HT1080 (cell line): ENCODE measurements at places on chromosomes 12 and 14. TPM values are rescaled to one million over a fixed set of nuclear protein-coding genes. Genes with fewer than 3 reads are reported as not detected.
A peak's percentile ranks its signal among the peaks of the same experiment; 100 is the strongest.

HPD gene
- 0.47 TPM in 1 of 2 replicates, not detected in the other for total RNA-seq

C14orf180 gene
- total RNA-seq = not detected in 2 replicates

A2M gene
- 0.08 TPM in 1 of 2 replicates, not detected in the other for total RNA-seq

CLEC4D gene
- total RNA-seq = not detected in 2 replicates

NXPH4 gene
- 11.9 and 17.1 TPM in 2 replicates for total RNA-seq

CLEC4C gene
- not detected in 2 replicates for total RNA-seq

LBHD2 gene
- total RNA-seq = not detected in 2 replicates

CCDC177 gene
- total RNA-seq = not detected in 2 replicates

FAM90A1 gene
- not detected in 2 replicates for total RNA-seq

SOAT2 gene
- total RNA-seq = not detected in 2 replicates

CFAP54 gene
- 0.63 and 5.3 TPM in 2 replicates for total RNA-seq

KRT73 gene
- total RNA-seq = not detected in 2 replicates

DNA sequence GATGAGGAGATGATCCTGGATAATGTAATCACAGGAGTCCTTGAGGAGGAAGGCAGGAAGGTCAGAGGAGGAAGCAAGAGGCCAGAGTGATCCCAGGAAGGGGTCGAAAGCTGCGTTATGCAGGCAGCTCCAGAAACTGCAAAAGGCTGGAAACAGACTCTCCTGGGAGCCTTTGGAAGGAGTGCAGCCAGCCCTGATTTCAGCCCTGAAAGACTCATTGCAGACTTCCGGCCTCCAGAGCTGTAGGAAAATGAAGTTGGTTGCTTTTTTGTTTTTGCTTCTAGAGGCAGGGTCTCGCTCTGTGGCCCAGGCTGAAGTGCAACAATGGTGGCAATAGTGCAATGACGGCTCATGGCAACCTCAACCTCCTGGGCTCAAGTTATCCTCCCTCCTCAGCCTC lies 44.6 kb upstream of the FZD10 start:
- DNase-seq = no peak

DNA sequence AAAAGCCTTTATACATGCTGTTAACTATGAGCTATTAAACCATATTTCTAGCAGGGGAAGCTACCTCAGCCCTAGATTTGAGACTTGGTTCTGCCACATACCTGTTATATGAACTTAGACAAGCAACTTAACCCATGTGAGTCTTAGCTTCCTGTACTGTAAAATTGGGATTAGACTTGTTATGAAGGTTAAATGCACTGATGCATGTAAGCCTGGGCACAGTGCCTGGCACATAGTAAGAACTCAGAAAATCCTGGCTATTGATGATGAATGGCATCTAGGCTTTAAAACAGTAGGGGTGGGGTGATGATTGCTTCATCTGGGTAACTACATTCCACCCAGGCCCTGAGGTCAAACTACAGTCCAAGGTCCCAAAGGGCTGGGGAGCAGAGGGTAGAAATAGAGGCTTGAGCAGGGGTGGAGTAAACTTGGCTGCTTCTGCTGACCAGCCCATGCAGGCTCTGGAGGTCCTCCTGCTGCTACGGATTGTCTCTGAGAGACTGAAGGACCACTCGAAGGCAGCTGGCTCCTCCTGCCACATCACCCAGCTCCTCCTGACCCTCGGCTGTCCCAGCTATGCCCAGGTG lies 11.3 kb downstream of the ESPL1 start:
- DNase-seq = no peak

GRCh38 chr14:95121911-95122620 lies 35.3 kb downstream of the DICER1 start:
- DNase-seq = no peak

GRCh38 chr12:98691351-98691750 lies 46.3 kb downstream of the APAF1 start:
- no peak for DNase-seq

DNA sequence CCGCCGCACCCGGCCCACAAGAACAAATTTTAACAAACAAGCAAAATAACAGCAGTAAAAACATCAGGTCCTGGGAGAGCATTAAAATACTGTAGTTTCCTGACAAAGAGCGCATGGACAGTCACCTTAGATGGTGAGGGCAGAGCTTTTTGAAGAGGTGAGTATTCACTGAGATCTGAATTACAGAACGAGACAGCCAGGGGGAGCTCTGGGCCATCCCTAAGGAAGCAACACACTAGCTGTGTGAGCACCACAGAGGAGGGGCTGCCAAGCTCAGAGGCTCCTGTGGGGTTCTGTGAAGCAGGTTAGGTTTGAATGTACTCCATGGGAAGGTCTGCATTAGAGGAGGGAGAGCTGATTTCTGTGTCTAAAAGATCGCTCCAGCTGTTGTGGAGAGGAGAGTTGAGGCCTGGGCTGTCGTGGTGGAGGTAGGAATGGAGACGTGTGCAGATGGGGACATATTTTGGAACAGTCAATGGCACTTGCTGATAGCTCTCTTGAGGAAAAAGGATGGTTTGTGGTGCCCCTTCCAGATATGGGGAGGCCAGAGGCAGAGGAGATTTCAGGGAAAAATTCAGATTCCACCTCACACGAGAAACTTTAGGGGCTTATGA lies 72.9 kb downstream of the TRAFD1 start:
- DNase-seq = peak; percentile 50

- DNase-seq = peak; percentile 18
These were observed 449 bp upstream of the LTBP2 start for GRCh38 chr14:74612350-74613021.

GRCh38 chr14:58027904-58028303 lies 124.1 kb downstream of the ARMH4 start:
- no peak for DNase-seq

DNA sequence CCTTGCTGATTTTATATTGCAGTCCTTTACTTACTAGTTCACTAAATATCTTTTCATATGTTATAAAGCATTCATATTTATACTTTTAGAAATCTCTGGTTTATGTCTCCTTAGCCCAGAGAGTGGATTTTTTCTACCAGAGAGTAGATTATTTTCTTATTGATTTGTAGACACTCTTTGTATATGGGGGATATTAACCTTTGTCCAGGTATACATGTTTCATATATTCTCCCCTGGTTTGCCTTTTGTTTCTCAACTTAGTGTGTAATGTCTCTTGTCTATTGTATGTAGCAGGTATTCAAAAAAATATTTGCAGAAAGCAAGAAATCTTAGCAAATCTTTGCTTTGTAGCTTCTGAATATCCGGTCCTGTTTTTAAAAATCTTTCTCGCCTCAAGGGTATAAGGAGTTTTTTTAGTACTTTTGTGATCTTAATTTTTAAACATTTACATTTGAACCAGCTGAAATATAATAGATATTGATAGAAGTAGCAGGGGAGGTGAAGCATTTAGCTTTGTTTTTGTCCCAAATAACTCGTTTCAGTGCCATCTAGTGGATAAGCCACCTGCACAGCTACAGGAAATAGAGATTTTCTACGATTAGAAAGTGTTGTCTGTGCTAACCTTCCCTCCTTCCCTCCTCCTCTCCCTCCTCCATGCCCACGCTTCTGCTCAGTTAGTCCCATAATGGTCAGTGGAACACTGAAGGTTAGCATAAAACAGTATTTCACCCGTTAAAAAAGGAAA lies 97.0 kb downstream of the PHETA1 start:
- DNase-seq = no peak

GRCh38 chr12:119005913-119006312 lies 24.6 kb downstream of the SRRM4 start:
- no peak for DNase-seq

DNA sequence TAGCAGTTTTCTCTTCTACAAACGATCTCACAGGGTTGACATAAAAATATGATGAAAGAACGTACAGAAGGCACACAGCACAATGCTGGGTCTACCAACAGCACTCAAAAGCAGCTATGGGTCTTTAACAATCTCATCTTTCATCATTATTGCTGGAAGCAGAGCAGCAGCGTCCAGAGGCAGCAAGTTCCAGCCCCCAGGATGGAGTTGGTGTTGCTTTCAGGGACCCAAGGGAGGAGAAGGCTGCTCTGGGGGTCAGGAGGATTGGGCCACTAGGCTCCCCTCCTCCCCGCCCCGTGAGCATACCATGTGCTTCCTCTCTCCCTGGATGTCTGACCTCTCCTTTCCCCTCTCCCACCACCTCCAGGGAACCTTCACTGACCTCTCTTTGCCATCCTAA lies 13.3 kb downstream of the KCTD10 start:
- DNase-seq = peak; percentile 24

DNA sequence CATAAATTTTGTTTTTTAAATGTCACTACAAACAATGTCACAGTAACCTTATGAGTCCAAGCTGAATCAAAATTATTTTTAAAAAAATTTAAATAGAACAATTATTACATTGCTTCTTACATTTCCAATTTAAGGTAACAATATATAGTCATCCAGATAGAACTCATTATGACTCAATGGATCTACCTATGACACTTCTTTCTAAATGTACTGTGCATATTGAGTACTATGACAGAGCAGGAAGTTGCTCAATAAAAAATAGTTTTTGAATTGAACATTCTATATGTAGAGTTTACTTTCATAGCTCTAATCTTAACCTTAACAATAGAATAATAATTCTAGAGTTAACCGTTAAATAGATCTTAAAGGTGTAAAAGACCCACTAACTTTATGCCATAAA lies 44.4 kb upstream of the ALG10 start:
- DNase-seq = no peak

GRCh38 chr12:109739747-109740693 lies 26.4 kb downstream of the FAM222A start:
- no peak for DNase-seq

DNA sequence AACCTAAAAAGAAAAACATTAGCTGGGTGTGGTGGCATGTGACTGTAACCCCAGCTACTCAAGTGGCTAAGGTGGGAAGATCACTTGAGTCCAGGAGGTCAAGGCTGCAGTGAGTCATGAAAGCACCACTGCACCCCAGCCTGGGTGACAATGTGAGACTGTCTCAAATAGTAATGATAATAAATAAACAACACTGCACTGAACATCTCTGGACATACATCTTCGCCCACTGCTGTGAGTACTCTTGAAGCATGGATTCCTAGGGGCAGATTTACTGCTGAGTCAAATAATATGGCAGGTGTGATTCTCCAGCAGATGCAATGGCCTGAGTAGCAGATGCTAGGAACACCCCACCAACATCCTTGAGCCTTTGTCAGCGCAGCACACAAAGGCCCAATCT lies 23.6 kb downstream of the ABCB9 start:
- peak; percentile 64 for DNase-seq

GRCh38 chr12:93115198-93115601 lies 186.1 kb upstream of the EEA1 start:
- no peak for DNase-seq

GRCh38 chr12:28235985-28236384 lies 45.7 kb downstream of the CCDC91 start:
- DNase-seq = no peak

DNA sequence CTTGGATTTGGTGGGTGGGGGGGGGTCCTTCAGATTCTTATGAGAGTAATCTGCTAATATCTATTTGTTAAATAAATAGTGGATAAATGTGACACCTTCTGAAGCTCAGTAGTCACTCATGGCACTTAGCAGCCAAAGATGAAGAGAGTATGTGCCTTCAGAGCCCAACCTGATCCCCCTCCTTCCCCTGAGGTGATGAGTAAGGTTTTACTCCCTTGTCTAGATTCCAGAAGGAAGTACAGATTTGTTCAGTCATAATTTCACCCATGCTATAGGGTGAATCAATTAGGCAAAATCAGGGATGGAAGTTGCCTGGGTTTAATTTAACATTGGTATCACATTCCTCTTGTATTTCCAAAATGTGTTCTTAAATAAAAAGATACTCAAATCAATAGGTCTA lies 340.3 kb upstream of the ATP2B1 start:
- no peak for DNase-seq

DNA sequence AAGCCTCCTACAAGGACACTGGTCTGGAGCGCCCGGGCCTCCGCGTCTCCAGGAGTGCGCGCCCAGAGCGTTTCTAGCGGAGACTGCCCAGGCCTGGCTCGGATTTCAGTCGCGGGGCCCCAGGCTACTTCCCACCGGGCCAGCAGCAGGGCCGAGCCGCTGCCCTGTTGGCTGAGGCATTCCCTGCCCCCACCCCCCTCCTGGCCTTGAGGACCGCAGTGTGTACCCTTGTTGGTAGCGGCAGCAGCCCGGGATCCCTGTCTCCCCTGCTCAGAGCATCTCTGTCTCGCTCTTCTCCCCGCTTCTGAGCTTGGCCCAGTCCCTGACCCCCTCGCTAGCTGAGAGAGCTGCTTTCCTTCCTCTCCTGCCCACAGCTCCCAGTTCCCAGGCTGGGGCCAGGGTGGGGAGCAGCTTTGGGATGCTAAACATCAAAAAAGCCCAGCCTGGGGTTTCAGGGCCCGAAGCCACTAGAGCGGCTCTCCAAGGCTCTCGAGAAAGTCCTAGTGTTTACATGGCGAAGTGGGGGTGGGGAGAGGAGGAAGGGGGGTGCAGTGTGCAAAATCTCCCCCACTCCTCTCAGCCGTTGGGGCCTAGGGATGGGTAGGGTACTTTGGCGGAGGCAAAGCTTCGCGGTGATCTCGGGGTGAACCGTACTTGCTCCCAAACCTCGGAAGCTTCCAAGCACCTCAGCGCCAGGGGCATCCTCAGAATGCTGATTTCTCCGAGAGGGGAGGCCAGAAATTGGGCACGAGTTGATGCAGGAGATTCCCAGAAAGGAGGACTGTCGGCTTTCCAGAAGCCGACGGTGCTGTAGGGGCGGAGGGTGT lies 6.4 kb downstream of the NKX2-1 start:
- DNase-seq = no peak

DNA sequence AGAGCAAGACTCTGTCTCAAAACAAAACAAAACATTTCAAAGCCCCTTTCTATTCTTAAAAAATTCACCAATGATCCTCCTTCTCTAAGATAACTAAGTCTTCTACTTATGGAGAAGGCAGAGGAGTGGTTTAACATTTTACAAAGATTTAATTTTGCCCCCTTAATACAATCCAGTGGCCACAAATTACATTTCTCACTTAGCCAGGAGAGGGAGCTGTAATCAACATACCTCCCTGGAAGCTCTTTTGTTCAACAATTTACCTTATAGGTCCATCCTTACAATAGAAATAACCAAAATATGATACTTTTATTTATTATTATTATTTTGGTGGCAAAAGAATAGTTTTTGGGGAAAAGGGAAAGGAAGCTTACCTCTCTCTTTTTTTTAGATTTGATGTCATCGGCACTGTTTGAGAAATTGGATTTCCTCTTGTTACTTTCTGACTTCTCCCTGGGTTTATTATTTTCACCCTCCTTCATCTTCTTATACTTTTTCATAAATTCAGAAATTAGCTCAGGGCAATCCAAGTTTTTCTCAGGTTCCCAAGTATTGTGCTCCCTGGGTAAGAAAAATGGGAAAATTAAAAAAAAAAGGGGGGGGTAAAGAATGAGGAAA lies 28.1 kb downstream of the CBX5 start:
- DNase-seq = peak; percentile 42

DNA sequence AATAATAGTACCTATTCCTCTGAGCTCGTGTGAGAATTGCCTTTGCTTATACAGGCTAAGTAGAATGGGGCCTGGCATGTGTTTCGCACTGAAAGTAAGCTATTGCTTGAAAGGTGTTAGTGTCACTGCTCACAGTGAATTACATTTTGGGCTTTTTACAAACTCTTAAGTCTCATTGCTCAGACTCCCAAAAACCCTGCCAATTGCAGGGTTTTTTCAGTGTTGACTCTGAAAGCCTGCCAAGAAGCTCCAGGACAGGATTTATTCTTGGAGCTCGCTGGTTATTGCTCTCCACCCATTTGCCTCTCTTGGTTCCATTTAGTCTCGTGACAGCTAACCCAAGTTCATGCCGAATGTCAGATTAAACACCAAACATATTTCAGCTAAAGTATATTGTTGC lies 39.8 kb downstream of the NOPCHAP1 start:
- DNase-seq = no peak

GRCh38 chr12:98259693-98260092 lies 255.7 kb upstream of the TMPO start:
- DNase-seq = no peak

GRCh38 chr12:121209221-121209620 lies 708 bp upstream of the P2RX4 start:
- DNase-seq = no peak
